ENCODE measurements at places on chromosomes 5 and 9. TPM values are rescaled to one million over a fixed set of nuclear protein-coding genes. Genes with fewer than 3 reads are reported as not detected.

GRCh38 chr9:137222190-137223077 is at the start of gene RNF208:
Gene RNF208, minus strand, starts transcription at chr9:137222240. Its CDS starts 1,028 bp downstream, at chr9:137221212.
- DNase-seq, result no peak

The FBXW11 gene
- polyA plus RNA-seq, result 40.8 TPM

The PCDHA6 gene
- 0.85 TPM for polyA plus RNA-seq

- no peak for DNase-seq
These were observed 12.4 kb upstream of the FSD1L start for GRCh38 chr9:105435453-105435852.

DNA sequence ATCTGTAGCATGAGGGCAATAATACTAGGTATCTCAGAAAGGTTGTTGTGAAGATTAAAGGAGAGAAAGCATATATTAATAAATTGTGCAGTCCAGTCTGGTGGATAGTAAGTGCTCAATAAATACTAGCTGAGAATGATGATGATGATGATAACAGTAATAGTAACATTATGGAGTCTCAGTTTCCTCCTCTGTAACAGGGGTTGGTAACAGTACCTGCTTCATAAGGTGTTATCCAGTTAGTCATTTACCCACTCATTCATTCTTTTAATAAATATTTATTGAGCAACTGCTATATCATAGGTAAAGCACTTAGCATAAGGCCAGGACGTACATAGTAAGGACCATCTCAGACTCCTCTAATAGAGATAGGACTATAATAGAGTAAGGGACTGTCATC is 7.6 kb downstream of the SLC6A7 start:
- DNase-seq, result no peak

DNA sequence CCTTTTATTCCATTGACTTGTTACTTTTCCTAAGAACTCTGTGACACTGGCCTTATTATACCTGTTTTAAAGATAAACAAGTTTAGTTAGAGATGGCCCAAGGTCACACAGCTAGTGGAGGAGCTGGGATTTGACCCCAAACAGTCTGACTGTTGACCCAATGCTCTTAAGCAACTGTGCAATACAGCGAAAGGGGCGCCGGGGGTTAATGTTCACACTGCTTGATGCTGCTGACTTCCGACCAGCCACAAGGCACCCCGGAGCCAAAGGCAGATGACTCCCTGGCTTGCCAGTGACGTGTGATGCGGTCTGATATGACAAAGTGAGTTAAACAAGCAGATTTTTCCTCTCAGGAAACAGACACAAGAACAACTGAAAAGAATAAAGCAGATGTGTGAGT is 23.9 kb downstream of the PIK3R1 start:
- DNase-seq, result peak; percentile 90

The ASS1 gene
- polyA plus RNA-seq, result 704 TPM

GRCh38 chr9:135037521-135038250 is 49.8 kb upstream of the OLFM1 start:
- no peak for DNase-seq

DNA sequence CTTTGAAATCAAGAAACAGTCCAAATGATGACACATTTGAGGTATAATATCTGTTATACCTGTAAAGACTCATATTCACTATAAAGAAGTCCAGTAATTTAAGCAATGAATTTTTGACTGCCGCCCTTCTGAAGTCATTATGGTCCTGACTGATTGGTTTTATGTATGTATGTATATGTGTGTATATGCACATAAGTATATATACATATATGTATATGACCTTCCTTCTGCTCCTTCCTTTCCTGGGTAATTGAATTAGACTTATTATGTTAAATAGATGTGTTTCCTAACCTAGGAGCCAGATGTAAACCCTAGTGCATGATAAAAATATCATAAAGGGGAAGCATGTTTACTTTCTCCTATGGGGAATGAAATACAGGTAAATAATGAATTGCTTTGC is 343.1 kb upstream of the BRINP1 start:
- DNase-seq, result no peak

GRCh38 chr9:76537150-76537646 is 78.2 kb downstream of the GCNT1 start:
- DNase-seq, result no peak

DNA sequence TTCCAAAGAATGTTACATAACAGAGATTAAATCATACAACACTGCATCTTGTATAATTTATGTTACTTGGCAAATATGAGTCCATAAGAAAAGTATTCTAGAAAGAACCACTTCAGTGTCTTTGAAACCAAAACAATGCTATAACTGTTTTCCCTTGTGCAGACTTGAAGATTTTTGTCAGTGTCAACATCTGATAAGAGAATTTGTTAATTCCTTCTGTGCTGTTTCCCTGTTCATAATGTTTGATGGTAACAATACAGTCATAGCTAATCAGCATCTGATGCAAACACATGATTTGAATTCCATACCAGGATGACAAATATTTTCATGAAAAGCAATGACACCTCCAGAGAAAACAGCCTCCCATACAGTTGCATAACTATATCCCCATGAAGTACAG is 306.8 kb downstream of the SEMA5A start:
- no peak for DNase-seq

DNA sequence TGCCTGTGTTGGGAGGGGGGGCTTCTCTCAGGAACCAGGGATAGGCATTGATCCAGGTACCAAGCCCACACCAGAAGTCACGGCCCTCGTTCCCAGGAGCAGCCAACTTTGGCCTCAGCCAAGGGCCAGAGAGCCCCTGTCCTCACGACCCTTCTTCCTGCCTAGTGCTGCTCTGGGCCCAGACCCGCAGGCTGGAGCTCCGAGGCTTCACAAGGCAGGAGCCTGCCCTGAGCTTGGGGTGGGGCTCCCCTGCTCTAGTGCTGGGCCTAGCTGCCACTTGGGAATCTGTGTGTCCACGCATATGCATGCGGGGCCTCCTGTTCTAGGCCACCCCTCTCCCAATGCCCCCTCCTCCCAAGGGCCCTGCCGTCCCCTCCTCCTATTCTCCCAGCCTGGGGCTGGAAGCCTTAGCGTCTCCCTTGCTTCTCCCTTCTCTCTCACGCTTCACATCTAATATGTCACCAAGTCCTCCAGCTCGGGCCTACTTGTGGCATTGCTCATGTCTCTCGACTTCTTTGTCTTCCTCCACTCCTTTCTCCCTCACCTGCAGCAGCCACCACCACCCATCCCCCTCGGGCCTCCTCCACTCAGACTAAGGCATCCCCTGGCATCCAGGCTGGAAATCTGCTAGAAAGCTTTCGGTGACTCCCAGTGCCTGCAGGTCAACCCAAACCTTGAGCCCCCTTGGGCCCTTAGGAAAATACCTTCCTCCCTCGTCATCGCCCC is 3.4 kb downstream of the UNC5A start:
- no peak for DNase-seq

DNA sequence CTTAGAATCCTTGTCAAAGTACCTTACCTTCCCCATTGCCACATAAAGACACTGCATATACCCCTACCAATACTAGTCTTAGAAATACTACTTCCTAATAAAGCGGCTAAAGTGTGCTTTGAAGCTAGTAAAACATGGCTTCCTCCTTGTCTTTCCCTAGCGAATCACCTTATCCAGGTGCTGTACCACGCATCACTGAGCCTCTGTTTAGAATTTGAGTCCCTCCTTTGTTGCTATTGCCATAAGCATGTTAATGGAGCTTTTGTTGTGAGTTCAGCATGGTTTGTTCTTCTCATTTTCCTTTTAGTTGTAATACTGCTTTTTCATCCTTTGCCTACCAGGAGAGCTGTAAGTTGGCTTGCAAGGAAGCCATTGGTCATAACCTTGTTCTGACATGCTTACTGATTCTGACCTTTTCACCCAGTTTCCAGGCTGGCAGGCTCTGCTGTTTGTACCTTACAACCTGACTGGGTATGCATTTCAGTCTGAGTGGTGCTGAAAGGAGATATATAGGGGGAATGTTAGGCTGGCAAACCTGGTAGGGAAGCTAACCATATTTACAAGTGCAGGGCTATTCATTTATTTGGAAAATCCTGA is 49.8 kb downstream of the LMNB1 start:
- DNase-seq, result no peak

GRCh38 chr5:100818340-100818739 is 84.7 kb downstream of the ST8SIA4 start:
- DNase-seq, result no peak
